ENCODE measurements at places on chromosomes 2 and 18.

DNA sequence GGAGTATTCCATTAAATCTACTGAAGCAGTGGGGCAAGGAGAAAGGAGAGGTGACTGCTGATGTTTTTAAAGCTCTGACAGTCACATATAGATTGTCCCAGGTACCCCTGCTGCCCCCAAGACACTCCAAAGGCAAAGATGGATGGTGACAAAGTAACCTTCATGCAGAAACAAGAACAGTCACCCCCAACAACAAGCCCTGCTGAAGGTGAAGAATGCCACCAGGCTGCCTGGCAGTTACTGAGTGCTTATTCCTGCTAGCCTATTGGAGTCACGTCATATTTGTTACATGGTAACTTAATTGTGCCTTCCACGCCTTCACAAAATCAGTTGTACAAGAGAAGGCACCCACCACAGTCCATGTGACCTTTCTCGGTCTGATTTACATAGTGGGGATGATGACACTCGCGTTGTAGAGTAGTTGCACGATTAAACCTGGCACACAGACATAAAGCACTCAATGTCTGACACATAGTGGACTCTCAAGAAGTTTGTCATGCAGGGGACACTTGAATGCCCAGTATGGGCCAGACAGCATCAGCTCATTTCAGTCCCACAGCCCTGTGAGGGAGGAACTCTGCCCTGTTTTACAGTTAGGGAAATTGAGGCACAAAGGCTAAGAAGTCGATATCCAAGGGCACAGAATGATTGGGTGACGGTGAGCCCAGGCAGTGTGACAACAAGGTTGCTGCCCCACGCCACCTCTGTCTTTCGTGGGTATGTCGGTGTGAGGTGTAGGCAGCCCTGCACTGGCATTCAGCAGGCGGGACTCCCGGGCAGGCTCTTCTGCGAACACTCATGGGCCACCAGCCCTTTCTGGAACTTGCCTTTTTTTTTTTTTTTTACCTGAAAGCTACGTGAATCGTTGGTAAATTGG lies 62.7 kb downstream of the ZCCHC2 start:
- DNase-seq: no peak

GRCh38 chr2:201182650-201183364 lies at the start of gene CASP10:
CASP10 (plus strand) TSS chr2:201183141; CDS start chr2:201185778, 2,637 bp downstream.
- DNase-seq: peak; percentile 85

GRCh38 chr2:185144159-185144919 lies 546.0 kb downstream of the ZNF804A start:
- DNase-seq: no peak

GRCh38 chr2:72630767-72631166 lies 195.1 kb downstream of the EXOC6B start:
- DNase-seq: no peak

DNA sequence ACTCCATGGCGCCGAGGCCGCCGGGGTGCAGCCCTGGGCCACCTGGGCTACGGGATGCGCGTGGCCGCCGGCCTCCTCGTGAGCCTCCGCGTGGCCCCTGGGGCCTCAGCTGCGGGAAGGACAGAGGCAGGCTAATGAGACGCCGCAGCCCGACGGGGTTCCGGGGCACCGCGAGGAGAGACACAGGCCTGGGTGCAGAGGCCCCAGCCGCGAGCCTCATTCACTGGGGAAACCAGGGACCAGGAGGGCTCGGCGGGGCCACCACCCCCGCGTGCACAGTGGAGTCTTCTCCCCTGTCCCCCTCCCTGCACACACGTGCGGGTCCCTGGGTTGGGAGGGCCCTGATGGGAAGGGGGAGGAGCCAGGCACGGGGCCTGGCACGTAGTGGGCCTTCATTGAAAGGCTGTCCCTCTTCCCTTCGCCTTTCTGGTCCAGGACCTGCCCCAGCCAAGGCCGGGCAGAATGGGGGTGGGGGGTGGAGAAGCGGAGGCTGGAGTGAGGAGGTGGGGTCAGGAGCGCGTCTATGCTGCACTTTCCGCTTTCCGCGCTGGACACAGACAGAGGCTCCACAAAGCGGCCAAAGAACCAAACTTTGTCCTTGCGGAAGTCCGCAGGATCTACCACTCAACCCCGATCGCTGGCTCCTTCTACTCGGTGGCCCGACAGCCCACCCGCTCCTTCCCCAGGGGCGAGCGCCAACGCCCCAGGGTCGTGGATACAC lies 9.1 kb downstream of the ALPP start:
- no peak for DNase-seq

DNA sequence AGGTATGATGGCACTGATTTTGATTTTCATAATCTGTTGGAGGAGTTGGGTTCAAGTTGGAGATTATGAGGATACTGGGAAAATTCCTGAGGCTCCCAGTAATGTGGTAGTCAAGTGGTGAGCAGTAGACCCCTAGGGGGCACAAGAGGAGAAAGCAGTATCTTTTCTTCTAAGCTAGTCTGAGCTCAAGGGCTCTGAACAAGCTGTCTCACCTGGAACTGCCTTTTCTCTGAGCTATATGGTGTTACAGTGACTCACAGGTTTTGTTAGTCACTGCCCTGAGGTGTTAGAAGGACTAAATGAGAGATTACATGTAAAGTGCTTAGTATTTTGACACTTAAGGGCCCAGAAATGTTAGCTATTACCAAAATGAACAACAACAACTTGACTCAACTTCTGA lies 42.2 kb downstream of the CD302 start:
- no peak for DNase-seq

GRCh38 chr2:146527166-146527565 lies 1317.7 kb upstream of the ACVR2A start:
- DNase-seq: no peak

DNA sequence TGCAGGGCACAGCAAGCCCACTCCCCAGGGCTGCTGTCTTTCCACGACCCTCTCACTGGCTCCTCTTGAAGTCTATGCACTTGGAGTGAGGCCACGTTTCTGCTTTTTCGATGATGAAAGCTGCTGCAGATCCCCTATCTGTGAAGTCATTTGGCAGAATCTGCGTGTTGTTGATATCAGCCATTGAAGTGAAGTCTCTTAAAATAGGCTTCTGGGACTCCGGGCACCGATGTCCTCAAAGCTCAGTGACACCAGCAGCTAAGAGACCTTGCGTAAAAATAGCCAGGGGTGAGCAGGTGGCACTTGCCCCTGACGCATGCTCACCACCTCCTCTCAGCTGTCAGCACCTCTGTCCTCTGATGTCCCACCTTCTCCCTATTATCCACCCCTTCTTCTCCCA lies 89.4 kb upstream of the FHL2 start:
- no peak for DNase-seq

DNA sequence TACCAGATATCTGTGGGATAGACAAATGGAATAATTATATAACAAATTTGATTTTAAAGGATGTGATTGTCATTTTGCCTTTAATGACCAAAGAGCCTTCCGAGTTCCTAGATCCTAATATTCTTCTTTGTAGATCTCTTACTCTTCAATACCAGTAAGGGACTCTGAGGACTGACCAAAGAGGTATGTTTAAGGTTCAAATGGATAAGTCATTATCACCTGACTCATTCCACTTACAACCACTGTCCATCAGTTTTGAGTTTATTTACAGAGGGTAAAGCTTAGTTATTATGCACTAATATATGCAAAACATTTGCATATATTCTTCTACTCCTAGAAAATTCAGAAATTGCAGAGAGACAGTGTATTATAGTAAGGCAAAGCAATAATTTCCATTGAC lies 62.7 kb downstream of the CCDC148 start:
- DNase-seq: no peak

GRCh38 chr18:50397023-50397422 lies 22.2 kb downstream of the SKA1 start:
- no peak for DNase-seq

- DNase-seq: no peak
These were observed 218.0 kb upstream of the COPS8 start for GRCh38 chr2:236867441-236868260.

- DNase-seq: peak; percentile 70
These were observed 33.8 kb upstream of the IMPA2 start for GRCh38 chr18:11947214-11948191.

DNA sequence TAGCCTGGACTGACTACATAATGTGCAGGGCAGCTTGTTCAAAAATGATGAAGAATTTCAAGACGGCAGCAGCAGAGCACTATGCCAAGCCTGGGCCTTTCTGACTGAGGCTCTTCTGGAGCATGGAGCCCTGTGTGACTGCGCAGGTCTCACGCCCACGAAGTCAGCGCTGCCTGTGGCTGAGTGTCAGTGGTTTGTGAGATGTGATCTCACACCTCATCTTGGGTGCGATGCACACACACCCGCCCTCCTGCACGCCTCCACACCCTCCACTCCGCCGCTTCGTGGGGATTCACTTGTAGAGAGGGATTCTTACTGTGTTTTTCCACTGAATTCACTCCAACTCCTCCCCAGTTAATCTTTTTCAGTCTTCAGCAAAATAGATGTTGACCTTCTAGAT lies 103.9 kb downstream of the VIT start:
- DNase-seq: peak; percentile 61

GRCh38 chr2:47031909-47032668 lies 116.5 kb upstream of the MCFD2 start:
- no peak for DNase-seq

DNA sequence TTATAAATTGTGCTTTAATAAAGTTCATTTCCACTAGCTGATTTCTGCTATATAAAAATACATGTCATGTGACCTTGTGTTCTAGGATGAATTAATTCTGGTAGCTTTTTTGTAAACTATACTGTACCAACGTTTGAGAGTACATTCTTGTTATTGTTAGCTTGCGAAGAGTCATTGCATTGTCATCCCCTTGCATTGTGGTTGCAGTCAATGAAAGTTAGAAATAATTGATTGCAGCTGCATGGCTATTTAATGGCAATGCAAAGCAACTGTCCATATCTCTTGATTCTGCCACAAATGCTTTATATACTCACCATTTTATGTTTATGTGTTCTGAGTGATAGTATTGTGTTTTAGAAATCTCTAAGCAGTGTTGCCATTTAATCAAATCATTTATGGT lies 91.6 kb downstream of the ZNF407 start:
- DNase-seq: no peak

DNA sequence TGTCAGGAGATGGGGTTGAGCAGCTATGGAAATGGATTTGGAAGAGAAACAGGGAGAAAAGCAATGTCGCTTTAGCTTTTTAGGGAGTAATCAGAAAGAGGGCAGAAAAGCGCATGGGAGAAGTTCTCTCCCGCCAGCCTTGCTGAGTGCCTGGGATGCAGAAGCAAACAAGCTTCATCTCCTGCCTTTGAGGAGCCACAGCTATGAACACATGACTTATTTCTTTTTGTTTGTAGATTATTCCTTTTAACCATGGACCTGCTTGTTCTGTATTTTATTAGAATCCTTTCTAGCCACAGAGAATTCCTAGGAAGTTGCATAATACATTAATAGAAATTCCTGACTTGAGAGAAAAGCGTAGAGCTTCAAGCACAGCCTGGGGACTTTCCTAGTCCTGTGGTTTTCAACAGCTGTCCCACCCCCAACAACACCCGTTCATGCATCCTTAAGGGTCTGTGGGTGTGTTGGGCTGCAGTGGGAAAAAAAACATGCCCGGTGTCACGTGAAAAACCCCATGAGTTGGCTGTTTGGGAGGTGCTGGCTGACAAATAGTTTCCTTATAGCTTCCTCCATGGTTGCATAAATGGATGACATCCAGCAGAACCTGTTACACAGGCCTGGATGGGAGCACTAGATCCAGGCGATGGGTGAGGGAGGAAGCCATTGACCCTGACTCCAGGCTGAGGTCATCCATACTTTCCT lies 14.9 kb downstream of the SLC9A4 start:
- DNase-seq: no peak
